ENCODE measurements at places on chromosomes 12 and 14.

- no peak for DNase-seq
Observed at GRCh38 chr12:131570596-131570995, 140.3 kb upstream of the SFSWAP start.

- DNase-seq = no peak
Observed at GRCh38 chr12:117101953-117102799, 3.0 kb upstream of the TESC start.

DNA sequence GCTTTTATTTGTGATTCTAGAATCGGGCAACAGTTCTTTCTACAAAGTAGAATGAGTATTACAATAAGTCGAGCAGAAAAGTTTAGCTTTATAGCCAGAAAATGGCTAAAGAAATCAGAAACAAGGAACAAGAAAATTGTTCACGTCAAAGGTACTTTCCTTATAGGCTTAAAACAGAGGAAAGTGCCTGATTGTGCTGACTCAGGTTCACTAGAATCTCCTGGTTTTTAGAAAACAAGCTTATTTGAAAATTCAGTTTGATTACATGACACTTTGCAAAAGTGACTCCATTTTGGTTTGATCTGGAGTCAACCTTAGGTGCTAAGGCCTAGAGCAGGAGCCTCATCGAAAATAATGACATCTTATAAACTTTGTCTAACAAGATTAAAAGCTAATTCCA, 564.7 kb upstream of the FLRT2 start:
- DNase-seq = no peak

- no peak for DNase-seq
Observed at GRCh38 chr14:69036757-69037506, 57.8 kb upstream of the ACTN1 start.

- peak; percentile 65 for DNase-seq
Observed at GRCh38 chr12:89949457-89950195, 241.0 kb upstream of the ATP2B1 start.

GRCh38 chr12:94186278-94187241, 38.2 kb downstream of the PLXNC1 start:
- no peak for DNase-seq

DNA sequence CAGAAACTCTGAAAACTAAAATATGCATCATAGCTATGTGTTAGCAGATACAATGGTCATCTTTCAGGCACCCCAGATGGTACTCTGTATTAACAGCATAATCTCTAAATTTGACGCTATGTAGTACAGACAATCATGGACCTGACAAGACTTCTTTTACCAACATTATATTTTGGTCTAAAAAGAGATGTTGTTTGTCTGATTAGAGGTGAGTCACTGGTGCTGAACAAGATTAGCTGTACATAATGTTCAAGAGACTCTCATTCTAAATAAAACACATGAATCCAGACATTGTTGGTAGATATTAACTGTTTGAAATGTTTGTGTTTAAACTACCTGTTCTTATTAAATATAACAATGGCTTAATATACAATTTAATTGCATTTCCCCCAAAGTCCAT, 146.4 kb upstream of the LMNTD1 start:
- no peak for DNase-seq

GRCh38 chr14:70340002-70340401, 19.5 kb downstream of the COX16 start:
- no peak for DNase-seq

DNA sequence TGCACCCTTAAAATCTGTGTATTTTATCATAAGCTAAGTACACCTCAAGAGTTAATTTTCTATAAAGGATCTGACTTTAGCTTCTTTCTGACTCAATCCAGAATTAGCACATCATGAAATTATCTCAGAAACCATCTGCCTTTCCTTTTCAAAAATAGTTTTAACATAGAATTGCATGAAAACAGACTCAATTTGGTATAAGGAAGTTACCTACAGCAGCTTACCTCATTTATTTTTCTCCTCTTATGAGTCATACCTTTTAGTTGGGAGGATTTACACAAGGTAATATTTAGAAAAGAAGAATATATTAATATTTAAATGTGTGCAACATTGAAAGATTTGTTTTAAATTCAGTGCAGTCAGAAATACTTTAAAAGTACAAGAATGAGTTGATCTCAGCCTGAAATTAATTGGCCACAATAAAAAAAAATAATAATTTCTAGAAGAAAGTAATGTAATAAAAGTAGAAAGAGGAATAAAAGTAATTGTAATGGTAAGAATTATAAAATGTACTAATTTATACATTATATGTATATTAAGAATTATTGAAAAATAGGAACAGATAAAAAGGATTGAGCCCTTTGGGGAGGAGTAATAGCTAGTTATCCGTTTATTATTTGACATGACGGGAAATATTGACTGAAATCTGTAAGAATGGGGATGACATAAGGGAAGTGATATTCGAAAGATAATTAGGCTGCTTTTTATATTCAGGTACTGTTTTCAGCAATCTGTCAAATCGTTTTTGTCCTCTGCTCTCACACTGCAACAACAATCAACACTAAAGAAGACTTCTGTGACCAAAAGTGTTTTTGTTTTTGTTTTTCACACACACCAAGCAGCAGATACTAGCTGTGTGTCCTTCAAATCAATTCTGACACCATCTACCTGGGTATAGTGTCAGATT, 20.5 kb downstream of the ADAM21 start:
- peak; percentile 66 for DNase-seq

GRCh38 chr12:65630555-65630954, 193.7 kb upstream of the HMGA2 start:
- no peak for DNase-seq

DNA sequence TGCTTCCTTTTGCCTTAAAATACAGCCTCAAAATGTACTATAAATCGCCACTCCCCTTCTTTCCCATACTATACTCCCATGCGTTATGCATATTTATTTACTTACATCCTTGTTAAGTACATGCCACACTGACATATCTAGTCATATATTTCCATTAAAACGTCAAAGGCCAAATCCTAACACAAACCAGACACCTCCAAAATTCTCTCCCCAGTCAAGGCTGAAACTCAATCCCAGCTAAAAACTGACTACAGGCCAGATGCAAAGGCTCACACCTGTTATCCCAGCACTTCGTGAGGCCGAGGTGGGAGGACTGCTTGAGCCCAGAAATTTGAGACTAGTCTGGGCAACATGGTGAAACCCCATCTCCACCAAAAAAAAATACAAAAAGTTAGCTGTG, 5.7 kb upstream of the CAND1 start:
- no peak for DNase-seq

- no peak for DNase-seq
Observed at GRCh38 chr14:31696378-31696777, 135.2 kb downstream of the NUBPL start.

GRCh38 chr14:51582437-51582836, 69.3 kb upstream of the FRMD6 start:
- no peak for DNase-seq

- peak; percentile 68 for DNase-seq
Observed at GRCh38 chr14:22653012-22653621, 9.0 kb upstream of the OR6J1 start.
